ENCODE measurements at places on chromosomes 3 and 15.

DNA sequence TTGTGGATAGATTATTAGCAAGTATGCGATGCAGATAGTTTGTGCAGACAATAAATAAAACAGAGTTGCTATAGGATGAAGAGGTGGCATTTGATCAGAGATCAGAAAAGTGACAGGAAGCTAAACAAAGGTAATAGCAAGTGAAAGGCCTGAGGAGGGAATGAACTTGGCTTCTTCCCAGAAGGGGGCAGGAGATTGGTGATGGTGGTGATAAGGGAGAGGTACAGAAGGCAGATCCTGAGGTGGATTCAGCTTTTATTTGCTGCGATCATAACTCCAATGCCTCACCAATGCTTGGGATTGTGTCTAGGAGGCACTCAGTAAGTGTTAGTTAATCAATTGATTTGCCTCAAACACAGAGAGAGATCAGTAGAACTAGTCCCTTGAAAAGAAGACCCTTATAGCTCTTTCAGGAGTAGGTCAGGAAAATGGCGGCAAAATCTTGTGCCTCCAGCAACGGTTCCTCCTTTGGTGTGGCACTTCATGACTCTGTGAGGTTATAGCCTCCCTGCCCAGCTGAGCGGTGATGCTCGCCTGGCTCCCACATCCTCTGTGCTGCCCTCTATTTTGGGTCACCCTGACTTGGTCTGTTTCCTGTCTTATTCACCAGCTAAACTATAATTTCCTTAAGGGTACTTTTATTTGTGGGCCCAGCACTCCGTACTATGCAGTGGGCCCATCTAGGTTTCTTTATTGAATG is 37.5 kb downstream of the TGFBR2 start:
- no peak for DNase-seq

DNA sequence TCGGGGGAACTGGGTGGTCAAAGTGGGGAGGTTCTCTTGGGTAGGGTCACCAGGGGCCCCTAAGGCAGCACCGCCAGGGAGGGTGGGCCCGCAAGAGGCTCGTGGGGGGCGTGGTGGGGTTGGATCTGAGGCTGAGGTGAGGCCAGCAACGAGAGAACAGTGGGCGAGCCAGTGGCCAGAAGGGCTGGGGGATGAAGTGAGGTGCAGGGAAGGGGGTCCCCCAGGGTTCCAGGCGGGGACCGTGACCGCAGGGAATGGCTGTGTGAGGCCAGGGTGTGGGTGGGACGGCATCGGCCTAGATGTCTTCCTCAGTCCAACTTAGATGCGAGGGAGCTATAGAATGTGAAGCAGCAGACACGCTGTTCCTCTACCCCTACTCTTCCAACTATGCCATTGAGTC is 78.2 kb downstream of the SNRK start:
- DNase-seq: no peak

DNA sequence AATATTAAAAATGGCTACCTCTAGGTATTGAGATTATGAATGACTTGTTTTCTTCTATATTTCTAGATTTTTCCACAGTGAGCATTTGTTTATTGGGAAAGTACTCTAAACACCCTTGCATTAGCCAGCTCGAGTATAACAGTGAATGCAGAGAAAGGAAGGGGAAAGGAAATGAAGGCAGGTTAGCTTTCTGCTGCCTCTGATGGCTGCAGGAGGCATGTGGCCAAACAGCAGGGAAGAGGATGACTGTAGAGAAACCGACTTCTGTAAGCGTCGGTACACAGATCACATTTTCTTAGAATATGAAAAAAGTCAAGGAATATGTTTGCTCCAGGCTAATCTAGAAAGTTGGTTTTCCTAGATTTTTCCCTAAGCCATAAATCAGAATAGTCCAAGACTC is 19.8 kb downstream of the GNB5 start:
- no peak for DNase-seq

DNA sequence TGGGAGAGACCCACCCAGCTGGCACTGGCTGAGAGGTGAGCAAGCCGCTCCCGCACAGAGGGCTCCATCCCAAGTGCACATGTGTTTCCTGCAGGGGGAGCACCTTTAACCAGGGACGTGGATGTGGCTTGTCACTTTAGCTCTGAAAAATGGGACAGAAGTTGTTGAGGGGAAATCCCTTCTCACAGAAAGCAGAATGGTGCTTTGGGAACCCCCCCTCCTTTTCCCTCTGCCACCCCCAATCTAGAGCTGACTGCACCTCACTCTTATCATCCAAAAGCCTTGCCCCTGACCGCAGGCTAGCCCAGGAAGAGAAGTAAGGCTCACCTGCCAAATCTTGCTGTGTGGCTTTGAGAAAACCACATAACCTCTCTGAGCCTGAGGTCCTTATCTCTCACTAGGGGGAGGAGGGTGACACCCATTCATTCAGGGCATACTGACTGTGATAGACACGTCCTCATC is 77.9 kb downstream of the RPN1 start:
- DNase-seq: no peak

- no peak for DNase-seq
These were observed 54.7 kb downstream of the ST8SIA2 start for GRCh38 chr15:92448370-92448769.

DNA sequence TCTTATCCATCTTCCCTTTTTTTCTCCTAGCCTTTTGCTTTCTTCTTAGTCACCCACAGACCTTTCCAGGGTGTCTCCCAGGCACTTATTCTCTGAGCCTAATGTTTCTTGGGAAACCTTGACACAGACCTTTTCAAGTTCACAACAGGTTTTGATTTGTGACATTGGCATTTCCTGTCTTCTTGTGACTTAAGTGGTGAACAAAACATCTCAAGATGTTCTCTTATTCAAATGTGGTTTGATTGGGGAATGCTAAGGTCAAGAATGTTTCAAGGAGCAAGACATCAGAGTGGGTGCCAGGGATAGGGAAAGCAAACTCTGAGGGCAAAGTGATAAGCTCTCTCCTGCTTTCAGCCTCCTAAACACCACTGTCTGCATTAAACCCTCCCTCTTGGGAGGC is 68.2 kb upstream of the GSK3B start:
- no peak for DNase-seq

DNA sequence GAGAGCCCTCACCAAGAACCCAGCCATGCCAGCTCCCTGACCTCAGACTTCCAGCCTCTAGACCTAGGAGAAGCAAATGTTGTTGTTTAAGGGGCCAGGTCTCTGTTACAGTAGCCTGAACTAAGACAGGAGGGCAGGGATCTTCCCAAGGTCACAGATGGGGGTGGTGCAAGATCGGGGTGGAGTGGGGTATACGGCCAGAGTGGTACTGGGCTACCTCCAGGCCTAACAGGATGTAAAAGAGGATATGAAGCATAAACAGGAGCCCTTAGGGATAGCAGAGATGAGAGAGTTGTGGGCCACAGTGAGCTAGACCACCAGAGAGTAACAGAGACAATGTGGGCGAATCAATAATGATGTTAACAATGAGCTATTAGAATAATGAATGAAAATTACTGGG is 82.9 kb downstream of the TOP2B start:
- no peak for DNase-seq

GRCh38 chr3:144128108-144128892 is 156.7 kb downstream of the DIPK2A start:
- DNase-seq: no peak

DNA sequence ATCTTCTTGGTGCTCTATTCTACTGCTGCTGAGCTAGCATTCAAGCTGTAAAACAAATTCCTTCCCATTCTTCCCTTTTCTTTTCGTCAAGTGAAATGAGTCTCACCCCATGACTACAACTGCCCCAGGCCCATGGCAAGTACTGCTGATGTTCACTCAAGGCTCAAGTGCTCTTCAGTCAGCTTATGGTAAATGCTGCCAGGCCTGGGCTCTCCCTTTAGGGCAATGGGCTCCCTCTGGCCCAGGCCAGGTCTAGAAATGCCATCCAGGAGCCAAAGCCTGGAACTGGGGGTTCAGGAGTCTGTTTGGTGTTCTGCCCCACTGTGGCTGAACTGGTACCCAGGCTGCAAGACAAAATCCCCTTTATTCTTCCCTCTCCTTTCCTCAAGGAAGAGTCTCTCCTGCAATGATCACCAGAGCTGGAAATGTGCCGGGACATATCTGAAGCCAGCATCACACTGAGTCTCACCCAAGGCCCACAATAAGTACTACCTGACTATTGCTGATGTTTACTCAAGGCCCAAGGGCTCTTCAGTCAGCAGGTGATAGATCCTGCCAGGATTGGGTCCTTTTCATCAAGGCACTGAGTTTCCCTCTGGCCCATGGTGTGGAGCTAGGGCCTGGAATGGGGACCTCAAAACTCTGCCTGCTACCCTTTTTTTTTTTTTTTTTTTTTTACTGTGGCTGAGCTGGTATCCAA is 205.0 kb upstream of the STAC start:
- no peak for DNase-seq

DNA sequence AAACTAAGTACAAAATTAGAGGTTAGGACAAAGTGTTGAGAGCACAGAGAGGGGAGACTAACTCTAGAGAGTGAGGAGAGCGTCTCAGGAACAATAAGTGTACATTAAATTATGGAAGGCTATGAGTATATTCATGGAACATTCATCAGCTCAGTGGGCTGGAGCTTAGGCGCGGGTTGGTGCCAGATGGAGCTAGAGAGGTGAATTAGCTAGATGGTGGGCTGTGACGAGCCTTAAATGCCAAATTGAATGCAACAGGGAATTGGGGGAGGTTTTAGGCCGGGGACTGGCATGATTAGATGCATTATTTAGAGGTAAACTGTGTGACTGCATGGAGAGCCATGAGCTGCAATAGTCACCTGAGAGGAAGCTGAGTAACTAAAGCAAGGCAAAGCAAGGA is 97.1 kb downstream of the TMEM108 start:
- no peak for DNase-seq

GRCh38 chr3:150760431-150761200 is 2.4 kb downstream of the SIAH2 start:
- DNase-seq: no peak

- DNase-seq: no peak
These were observed 11.9 kb downstream of the GTPBP8 start for GRCh38 chr3:113002679-113003078.

- DNase-seq: no peak
These were observed 4.5 kb downstream of the CFAP44 start for GRCh38 chr3:113436809-113437208.

- DNase-seq: no peak
These were observed 158.9 kb downstream of the TBC1D5 start for GRCh38 chr3:17583530-17583929.

Data from kidney (tissue), 22 donors.